ENCODE measurements at places on chromosomes 6 and 20.

- DNase-seq, result no peak
Measured at GRCh38 chr6:170172825-170173256, 118.0 kb downstream of the DLL1 start.

DNA sequence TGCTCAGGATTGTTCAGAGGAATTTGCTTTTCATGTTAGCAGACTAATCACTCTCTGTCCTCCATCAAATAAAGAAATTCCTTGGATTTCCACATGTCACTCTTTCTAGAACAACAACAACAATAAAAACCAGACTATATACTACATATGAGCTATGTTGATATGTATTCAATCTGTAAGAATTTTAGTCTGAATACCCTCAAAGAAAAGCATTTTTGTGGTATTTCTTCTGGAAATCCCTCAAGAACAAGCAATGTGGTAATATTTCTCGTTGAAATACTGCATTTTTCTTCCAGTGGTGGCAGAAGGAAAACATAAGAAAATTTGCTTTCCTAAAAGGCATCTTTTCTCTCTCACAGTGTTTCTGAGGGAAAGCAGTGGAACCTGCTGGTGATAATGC is 312.6 kb upstream of the RSPO3 start:
- peak; percentile 24 for DNase-seq

DNA sequence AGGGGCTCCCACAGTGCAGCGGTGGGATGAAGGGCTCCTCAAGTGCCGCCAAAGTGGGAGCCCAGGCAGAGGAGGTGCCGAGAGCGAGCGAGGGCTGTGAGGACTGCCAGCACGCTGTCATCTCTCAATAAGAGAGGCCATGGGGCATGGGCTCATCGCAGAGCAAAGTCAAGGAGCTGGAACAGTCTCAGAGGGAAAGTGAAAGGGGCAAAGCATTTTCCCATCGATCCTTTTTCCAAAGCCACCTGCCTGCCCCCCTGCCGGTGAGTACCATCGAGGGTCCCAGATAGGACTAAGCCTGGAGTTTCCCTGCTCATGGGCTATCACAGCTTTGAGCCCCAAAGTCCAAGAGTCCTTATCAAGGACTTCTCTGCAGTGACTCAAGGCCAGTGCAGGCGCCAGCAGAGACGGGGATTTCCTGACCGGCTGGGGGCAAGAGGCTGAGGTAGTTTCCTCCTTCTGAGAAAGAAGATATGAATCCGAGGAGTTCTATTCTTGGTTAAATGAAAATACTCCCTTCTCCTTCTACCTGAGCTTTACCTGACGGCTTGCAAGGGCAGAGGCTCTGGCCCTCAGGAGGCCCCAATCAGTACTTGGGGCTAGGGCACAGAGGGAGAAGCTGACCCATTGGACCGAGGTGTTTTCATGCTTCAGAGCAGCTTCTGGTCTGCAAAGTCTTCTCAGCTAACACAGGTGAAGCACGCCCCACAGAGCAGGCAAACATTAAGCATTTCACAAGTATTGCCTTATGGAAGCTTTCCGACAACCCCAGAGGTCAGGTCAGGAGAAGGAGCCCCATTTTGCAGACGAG is 22.6 kb downstream of the ETV7 start:
- DNase-seq, result no peak

- no peak for DNase-seq
Measured at GRCh38 chr6:15990179-15990578, 138.7 kb upstream of the MYLIP start.

- no peak for DNase-seq
Measured at GRCh38 chr6:158913580-158913979, 86.4 kb downstream of the RSPH3 start.

GRCh38 chr6:15755526-15755925 is 92.7 kb upstream of the DTNBP1 start:
- DNase-seq, result peak; percentile 30

- DNase-seq, result peak; percentile 64
Measured at GRCh38 chr6:35218021-35218420, 4.3 kb downstream of the SCUBE3 start.

- DNase-seq, result no peak
Measured at GRCh38 chr6:112237066-112237465, 17.3 kb downstream of the LAMA4 start.

DNA sequence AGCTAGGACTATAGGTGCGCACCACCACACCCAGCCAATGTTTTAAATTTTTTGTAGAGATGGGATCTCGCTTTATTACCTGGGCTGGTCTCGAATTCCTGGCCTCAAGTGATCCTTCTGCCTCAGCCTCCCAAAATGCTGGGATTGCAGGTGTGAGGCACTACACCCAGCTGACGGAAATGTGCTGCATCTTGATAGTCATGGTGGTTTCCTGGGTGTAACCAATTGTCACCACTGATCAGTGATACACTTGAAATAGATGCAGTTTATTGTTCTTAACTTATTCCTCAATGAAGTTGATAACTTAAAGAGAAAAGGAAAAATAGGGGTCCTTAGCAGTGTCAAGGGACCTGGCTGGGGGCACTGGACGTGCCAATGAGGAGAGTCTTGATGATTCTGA is 92.4 kb downstream of the PPP1R14C start:
- no peak for DNase-seq

Measured in EH (cell line).